CD8-positive, alpha-beta memory T cell (primary cell): ENCODE measurements at places on chromosomes 1 and 21.

DNA sequence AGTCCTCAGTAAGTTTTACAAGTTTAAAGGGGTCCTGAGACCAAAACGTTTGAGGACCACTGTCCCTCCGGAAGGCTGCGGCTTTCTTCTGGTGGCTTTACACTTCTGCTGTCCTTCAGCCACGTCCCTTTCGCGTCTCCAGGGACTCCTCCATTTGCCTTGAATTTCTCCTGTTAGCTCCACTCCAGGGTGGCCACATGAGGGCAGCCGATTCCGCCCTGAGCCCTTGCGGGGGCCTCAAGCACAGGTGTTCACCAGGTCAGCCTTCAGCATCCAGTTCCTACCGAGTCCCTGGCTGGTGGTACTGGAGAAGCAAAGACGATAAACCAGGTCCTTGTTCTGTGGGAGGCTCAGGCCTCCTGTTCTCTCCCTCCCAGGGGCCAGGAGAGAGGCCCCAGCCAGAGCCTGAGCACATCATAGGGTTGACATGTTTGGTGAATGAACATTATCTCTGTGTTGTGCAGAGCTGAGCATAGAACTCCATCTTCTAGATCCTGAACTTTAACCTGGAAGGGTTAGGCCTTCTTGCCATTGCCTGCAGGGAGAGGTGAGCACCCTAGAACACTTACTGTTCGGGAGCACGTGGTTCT lies 27.4 kb upstream of the COQ8A start:
- H3K4me3 ChIP-seq, result no peak overlapping the region
- no peaks in the 10 kb centered on the region for H3K36me3 ChIP-seq
- H3K27ac ChIP-seq, result no peak overlapping the region
- DNase-seq, result no peak

GRCh38 chr1:172286629-172287076 lies 133.8 kb upstream of the C1orf105 start:
- no peaks in the 10 kb centered on the region for H3K4me1 ChIP-seq
- DNase-seq, result no peak
- no peaks in the 10 kb centered on the region for H3K36me3 ChIP-seq
- H3K27me3 ChIP-seq, result no peaks in the 10 kb centered on the region
- H3K27ac ChIP-seq, result no peak overlapping the region
- H3K4me3 ChIP-seq, result no peak overlapping the region

- no peak overlapping the region for H3K4me3 ChIP-seq
- H3K27ac ChIP-seq, result no peak overlapping the region
- no peaks in the 10 kb centered on the region for H3K36me3 ChIP-seq
These were observed 57.6 kb upstream of the RC3H1 start for GRCh38 chr1:174079796-174080195.

GRCh38 chr21:37534431-37534830 lies 167.9 kb downstream of the DYRK1A start:
- no peaks in the 10 kb centered on the region for H3K4me1 ChIP-seq
- no peak overlapping the region for H3K27ac ChIP-seq
- DNase-seq, result no peak
- no peak overlapping the region for H3K4me3 ChIP-seq
- peaks cover 8% of the 10 kb centered on the region for H3K27me3 ChIP-seq
- no peaks in the 10 kb centered on the region for H3K36me3 ChIP-seq

- no peak for DNase-seq
- H3K36me3 ChIP-seq, result no peaks in the 10 kb centered on the region
- no peak overlapping the region for H3K27ac ChIP-seq
These were observed 155.9 kb upstream of the L1TD1 start for GRCh38 chr1:62038594-62039284.

- H3K4me1 ChIP-seq, result no peaks in the 10 kb centered on the region
- H3K36me3 ChIP-seq, result no peaks in the 10 kb centered on the region
- H3K27ac ChIP-seq, result no peak overlapping the region
- H3K4me3 ChIP-seq, result no peak overlapping the region
- H3K27me3 ChIP-seq, result no peaks in the 10 kb centered on the region
These were observed 74.8 kb upstream of the PDE4B start for GRCh38 chr1:65717815-65718454.

- peak overlapping the region; percentile 23 for H3K4me3 ChIP-seq
- no peaks in the 10 kb centered on the region for H3K27me3 ChIP-seq
- peaks cover 98% of the 10 kb centered on the region for H3K4me1 ChIP-seq
- H3K27ac ChIP-seq, result no peak overlapping the region
- H3K36me3 ChIP-seq, result no peaks in the 10 kb centered on the region
- no peak for DNase-seq
These were observed 14.8 kb upstream of the PTPRC start for GRCh38 chr1:198623752-198624647.
